ENCODE measurements at places on chromosomes 1 and 21. TPM values are rescaled to one million over a fixed set of nuclear protein-coding genes. Genes with fewer than 3 reads are reported as not detected.

CYP4A11 gene
- total RNA-seq = not detected

ASCL5 gene
- total RNA-seq = not detected

BMP8A gene
- total RNA-seq = not detected

IBA57 gene
- total RNA-seq = 9.2 TPM

LMX1A gene
- not detected for total RNA-seq

DNAJC6 gene
- total RNA-seq = 3.6 TPM

HHIPL2 gene
- total RNA-seq = 0.32 TPM

GCLM gene
- 4.9 TPM for total RNA-seq

Data from suprapubic skin (tissue), 4 donors.